T follicular helper cell (primary cell): ENCODE measurements at places on chromosomes 2 and 18.

DNA sequence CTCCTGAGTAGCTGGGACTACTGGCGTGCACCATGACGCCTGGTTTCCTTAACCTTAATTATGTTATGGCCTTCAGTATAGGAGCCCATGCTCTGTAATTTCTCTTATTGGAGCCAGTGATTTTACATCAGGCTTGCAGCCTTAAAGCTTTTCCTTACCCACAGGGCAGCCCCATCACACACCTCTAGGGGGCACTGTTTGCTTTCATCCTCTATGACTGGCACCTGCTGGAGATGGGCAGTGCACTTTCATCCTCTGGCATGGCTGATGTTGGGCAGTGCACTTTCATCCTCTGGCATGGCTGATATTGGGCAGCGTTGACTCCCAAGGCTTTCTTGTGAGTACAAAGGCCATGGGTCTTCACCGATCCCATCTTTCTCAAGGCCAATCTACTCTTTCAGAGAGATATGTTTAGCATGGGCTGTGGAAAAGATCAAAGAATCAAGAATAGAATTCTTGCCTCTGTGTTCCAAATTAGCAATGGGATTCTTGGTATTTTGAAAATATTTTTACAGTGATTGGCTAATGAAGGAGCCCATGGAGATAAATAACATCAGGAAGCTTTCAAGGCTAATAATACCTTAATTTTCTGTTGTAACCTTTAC lies 80.7 kb upstream of the MEX3C start:
- no peak for DNase-seq

- no peak for DNase-seq
Measured at GRCh38 chr2:39128919-39129391, 8.1 kb upstream of the SOS1 start.

- DNase-seq: no peak
Measured at GRCh38 chr2:237500681-237501424, 13.8 kb downstream of the MLPH start.

DNA sequence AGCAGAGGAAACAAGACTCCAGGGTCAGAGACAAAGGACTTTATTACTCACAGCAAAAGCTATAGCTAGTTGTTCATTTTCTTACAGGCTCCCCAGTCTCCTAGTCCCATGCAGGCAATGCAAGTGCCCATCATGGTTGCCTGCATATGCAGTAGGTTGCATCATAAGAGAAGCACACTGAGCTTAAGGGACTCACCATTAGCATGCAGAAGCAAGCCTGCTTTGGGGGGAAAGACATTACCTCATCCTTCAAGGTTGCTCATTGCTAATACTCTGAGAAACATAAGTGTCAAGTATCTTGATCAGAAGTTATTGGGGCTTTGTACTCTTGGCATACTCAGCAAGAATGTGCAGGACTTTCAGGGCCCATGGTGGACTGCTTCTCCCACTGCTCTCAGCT lies 114.6 kb upstream of the CCDC68 start:
- DNase-seq: no peak

GRCh38 chr18:2976218-2977132 lies 36.5 kb downstream of the LPIN2 start:
- no peak for DNase-seq

- DNase-seq: no peak
Measured at GRCh38 chr2:152466041-152466440, 131.1 kb downstream of the FMNL2 start.

DNA sequence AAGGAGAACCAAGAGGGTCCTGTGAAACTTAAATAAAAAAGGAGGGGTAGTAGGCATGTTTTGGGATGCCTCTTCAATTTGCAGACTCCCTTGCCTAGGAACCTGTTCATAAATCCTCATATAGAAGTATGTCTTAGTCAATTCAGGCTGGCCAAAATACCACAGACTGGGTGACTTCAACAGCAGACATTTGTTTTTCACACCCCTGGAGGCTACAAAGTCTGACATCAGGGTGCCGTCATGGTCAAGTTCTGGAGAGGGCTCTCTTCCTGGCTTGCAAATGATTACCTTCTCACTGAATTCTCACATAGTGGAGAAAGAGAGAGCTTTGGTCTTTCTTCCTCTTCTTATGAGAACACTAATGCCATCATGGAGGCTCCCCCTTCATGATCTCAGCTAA lies 4.1 kb upstream of the TCF4 start:
- DNase-seq: no peak

- no peak for DNase-seq
Measured at GRCh38 chr2:134670955-134671354, 47.8 kb downstream of the TMEM163 start.

GRCh38 chr18:48238636-48239035 lies 170.5 kb downstream of the ZBTB7C start:
- no peak for DNase-seq

DNA sequence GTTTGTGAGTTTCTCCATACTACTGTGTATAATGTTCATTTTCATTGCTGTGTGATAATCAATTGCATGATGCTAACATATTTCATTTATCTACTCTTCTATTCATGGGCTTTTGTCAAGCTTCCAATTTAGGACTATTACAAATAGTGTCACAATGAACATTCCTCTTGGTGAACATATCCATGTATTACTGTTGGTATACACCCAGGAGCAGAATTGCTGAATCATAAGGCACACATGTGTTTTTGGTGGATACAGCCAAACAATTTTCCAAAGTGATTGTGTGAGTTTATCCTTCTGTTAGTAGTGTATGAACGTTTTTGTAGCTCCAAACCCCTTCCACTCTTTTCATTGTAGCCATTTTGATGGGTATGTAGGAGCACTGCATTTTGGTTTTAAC lies 101.6 kb upstream of the COPS8 start:
- no peak for DNase-seq
